Activated T-cell treated with anti-CD3 and anti-CD28 coated beads, Interleukin-2, amount 50 U/mL, for 72 hours (primary cell): ENCODE measurements at places on chromosomes 16 and 17. TPM values are rescaled to one million over a fixed set of nuclear protein-coding genes. Genes with fewer than 3 reads are reported as not detected.

The ST6GALNAC2 gene
- 1.2 TPM for total RNA-seq

The ACE gene
- 2.5 TPM for total RNA-seq

The RHBDL1 gene
- total RNA-seq, result 5.8 TPM

The CA7 gene
- not detected for total RNA-seq

The KRT17 gene
- total RNA-seq, result 0.63 TPM

The LGALS9B gene
- not detected for total RNA-seq

The P3H4 gene
- total RNA-seq, result 3.4 TPM

The CYGB gene
- total RNA-seq, result 0.44 TPM

The MMP25 gene
- 2.3 TPM for total RNA-seq

The IL34 gene
- 0.35 TPM for total RNA-seq

The TIGD7 gene
- total RNA-seq, result 10.3 TPM

The TPSG1 gene
- 0.32 TPM for total RNA-seq

The KRT20 gene
- total RNA-seq, result not detected

The ADAD2 gene
- total RNA-seq, result 0.43 TPM

The OTOP2 gene
- not detected for total RNA-seq

DNA sequence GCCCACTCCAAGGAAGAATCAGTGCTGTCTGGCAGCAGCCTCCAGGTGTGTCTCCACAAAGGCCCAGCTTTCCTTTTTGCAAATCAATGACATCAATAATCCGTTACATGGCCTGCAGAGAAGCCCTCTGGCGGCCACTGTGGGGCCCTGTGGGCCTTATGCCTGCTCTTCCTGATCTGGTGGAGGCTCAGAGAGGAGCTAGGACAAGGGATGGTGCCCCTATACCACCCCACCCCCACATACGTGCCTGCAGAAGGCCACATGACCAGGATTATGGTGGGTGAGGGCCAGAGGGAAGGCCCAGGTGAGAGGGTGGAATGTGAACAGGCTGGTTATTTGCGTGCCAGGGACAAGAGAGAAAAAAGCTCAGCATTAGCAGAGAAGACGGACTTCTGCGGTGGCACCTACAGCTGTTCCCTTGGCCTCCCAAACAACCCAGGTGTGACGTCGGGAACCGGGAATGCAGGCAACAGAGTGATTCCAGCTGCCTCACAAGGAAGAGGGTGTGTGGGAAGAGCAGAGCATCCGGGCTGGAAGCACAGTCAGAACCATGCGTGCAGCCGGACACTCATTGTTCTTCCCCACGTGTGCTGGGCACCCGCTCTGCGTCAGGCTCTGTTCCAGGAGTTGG is 22.5 kb downstream of the EIF4A3 start:
- DNase-seq, result no peak

DNA sequence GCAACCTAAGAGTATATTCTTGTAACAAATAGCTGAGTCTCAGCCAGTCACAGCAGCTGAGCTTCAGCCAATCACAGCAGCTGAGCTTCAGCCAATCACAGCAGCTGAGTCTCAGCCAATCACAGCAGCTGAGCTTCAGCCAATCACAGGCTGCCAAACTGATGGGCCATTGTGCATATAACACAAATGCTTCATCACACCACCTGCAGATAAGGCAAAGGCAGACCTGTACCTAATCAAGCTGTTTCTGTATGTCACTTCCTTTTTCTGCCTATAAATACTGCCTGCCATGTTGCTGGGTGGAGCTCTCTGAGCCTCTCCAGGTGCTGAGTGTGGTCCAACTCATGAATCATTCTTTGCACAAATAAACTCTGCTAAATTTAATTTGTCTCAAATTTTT is 19.9 kb downstream of the MYH13 start:
- no peak for DNase-seq

- peak; percentile 11 for DNase-seq
Observed at GRCh38 chr16:10668322-10669045, 26.2 kb downstream of the TEKT5 start.

GRCh38 chr16:69105501-69106361 is at the start of gene HAS3:
Gene HAS3 (plus strand): TSS chr16:69105653. CDS start chr16:69109396, 3,743 bp downstream.
- peak; percentile 52 for DNase-seq

- DNase-seq, result no peak
Observed at GRCh38 chr17:17421346-17422216, 55.2 kb upstream of the MED9 start.

GRCh38 chr17:50027881-50028735 is 27.8 kb upstream of the ITGA3 start:
- DNase-seq, result no peak

- no peak for DNase-seq
Observed at GRCh38 chr16:19610200-19610599, 54.7 kb downstream of the VPS35L start.

- DNase-seq, result no peak
Observed at GRCh38 chr17:81025065-81025740, 9.7 kb upstream of the BAIAP2 start.

DNA sequence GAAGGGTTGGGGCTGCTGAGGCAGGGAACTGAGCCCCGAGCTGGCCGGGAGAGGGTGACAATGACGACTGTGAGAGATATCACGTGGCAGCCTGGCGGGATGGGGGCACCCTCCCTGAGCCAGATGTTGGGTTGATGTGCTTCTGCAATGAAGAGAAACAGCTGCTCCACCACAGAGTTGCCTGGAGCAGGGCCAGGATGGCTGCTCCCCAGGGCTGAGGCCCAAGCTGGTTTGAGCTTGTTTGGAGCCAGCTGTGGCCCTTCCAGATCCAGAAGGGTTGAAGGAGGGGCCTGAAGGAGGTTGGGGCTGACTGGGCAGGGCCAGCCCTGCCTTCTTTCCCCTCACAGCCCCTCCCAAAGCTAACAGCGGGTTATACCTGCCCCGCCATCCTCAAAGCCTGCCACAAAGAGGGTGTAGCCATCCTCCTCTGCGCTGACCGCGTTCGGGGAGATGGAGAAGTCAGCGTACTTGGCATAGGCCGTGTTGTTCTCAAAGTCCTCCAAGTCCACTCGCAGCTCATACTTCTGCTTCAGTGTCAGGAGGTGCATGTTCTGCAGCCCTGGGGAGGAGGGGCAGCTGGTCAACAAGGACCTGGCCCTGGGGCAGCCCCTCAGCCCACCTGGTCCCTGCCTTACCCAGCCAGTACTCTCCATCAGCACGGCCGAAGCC is 2.1 kb downstream of the MFAP4 start:
- DNase-seq, result no peak

DNA sequence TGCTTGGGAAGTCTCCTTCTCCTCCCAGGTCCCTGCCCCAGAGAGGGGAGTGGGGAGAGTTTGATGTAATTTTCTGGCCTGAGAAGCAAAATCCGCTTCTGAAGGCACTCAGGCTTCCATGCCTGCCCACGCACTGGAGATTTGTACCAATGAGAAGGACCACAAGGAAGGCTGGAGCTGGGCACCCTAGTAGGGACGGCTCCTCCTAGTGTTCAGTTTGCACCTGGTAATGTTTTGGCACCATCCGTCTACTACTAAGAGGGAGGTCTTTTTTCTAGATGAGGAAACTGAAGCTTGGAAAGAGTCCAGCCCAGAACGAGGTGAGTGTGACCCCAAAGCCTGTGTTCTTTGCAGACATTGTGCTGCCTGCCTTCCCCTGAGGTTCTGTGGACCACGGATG is 83.6 kb upstream of the NLRP1 start:
- no peak for DNase-seq

GRCh38 chr16:67892375-67892774 is 679 bp upstream of the PSKH1 start:
- DNase-seq, result no peak

DNA sequence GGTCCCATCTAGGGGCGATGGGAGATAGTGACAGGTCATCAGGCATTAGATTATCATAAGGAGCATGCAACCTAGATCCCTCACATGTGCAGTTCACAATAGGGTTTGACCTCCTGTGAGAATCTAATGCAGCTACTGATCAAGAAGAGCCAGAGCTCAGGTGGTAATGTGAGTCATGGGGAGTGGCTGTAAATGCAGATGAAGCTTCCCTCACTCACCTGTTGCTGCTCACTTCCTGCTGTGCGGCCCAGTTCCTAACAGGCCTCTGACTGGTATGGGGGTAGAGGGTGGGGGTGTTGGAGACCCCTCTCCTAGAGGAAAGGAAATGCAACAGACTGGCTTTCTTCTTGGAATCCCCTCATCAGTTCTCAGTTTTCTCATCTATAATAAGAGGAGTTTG is 131.4 kb downstream of the CA10 start:
- no peak for DNase-seq

- DNase-seq, result peak; percentile 81
Observed at GRCh38 chr16:24721830-24722238, 7.6 kb upstream of the TNRC6A start.

GRCh38 chr17:2232244-2232638 is 71.3 kb downstream of the SMG6 start:
- DNase-seq, result no peak

GRCh38 chr17:60959696-60960095 is 282.0 kb downstream of the BCAS3 start:
- no peak for DNase-seq

GRCh38 chr17:77616254-77616731 is 342.2 kb upstream of the TNRC6C start:
- no peak for DNase-seq

GRCh38 chr16:73888840-73889490 is 407.6 kb upstream of the PSMD7 start:
- DNase-seq, result no peak

- no peak for DNase-seq
Observed at GRCh38 chr16:16081141-16081540, 131.7 kb downstream of the ABCC1 start.
